AG10803 (cell line): ENCODE measurements at places on chromosomes 3 and 15.
A peak's percentile ranks its signal among the peaks of the same experiment; 100 is the strongest.

DNA sequence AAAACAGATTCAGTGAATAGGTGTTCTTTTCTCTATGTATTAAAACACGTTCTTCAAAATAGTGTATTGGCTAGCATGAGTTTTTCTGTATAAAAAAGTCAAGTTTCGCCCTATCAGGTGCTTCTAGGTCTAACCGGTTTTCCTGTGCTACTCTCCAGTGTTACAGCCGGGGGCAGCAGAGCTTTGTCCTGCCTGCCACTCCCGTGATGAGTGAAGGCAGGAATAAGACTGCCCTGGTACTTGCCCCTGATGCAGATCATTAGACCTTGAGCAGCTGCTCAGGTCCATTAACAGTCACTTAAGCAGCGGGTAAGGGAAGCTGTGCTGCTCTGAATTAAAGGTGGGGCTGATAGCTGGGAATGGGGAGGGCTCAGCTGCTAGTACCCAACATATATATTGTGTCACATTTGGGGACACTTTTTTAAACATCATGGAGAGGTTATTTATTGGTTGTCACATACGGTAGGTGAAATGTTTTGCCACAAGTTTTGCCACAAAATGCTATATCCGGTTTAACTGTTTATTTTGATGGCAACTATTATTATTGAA is 1.3 kb upstream of the UNC13C start:
- DNase-seq = no peak

GRCh38 chr3:51934139-51934850 is 7.4 kb downstream of the RRP9 start:
- no peak for DNase-seq

DNA sequence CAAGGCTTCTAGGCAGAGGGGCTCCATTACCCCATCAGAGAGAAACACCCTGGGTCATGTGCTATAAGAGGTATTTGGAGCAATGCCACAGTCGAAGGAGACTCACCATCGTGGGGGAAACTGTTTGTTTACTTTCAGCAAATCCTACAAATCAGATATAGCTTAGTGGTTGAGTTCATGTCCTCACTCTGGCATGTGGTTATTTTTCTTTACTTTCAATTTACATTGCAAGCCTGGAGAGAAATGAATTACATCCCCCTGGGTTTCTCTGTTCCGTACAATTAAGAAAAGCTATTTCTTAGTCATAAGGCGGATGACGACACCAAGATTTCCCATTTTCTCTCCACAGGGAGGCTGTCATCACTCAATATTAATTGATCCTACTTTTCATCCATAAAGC is 36.9 kb downstream of the RFTN1 start:
- DNase-seq = peak; percentile 76

DNA sequence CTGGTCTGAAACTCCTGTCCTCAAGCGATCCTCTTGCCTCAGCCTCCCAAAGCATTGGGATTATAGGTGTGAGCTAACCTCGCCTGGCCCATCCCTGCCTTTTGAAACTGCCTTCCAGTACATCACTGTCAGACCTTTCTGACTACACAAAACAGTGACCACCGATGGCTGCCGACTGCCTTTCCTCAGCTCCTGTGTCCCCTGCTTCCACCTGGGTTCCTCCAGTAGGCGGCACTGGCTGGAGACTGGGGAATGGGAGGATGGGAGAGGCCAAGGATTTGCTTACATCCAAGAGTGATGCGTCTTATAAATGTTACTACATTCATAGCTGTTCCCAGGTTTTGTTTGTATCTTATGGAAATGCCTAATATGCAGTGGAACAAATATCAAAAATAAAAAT is 242.8 kb downstream of the BBX start:
- DNase-seq = no peak

- DNase-seq = no peak
These were observed 667 bp downstream of the CEMIP start for GRCh38 chr15:80779658-80780415.

DNA sequence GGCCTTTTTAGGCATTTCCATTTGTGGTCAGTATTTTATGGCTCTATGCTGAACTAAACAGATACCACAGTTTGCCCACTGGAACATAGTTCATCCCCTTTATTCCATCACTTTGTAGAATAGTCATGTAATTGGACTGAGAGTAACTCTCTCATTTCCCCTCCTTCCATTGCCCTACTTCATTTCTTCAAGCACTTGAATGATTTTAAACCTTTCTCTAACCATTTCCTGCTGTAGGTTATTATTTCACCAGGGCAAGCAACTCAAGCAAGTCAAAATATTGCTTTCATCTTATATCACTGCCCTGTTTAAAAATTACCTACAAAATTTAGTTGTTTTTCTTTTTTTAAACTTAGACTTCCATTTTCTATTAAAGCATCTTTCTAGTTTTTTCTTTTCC is 177.0 kb downstream of the RAP2B start:
- no peak for DNase-seq

DNA sequence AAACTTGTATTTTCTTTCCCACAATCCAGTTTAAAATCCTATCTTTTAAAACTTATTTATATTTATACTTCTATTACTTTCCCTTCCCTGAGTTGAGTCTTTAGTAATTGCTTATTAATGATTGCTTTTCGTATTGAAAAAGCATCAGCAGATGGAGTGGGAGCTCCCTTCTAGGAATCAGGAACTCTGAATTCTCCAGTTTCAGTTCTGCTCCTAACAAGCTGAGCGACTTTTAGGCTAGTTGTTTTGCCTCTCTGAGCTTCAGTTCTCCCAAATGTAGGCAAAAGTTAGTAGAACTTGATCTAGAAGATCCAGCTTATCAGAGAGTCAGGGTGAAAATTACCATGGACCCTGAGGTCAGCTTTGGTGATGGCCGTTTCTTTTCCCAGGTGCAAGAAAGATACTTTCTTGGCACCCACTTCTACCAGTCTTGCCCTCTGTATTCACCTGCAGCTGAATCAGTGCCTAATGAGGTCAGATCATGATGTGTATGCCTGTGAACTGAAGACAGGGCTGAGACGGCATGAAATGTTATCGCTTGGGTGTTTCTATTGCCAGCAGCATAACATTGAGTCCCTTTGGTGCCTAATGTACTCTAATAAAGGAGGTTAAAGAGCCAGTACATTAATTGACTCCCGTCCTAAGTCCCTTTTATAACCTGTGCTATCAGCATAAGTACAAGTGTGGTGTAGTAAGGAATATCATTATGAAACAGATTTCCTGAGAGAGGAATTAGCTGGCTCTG is 194.5 kb upstream of the TBC1D5 start:
- DNase-seq = no peak

DNA sequence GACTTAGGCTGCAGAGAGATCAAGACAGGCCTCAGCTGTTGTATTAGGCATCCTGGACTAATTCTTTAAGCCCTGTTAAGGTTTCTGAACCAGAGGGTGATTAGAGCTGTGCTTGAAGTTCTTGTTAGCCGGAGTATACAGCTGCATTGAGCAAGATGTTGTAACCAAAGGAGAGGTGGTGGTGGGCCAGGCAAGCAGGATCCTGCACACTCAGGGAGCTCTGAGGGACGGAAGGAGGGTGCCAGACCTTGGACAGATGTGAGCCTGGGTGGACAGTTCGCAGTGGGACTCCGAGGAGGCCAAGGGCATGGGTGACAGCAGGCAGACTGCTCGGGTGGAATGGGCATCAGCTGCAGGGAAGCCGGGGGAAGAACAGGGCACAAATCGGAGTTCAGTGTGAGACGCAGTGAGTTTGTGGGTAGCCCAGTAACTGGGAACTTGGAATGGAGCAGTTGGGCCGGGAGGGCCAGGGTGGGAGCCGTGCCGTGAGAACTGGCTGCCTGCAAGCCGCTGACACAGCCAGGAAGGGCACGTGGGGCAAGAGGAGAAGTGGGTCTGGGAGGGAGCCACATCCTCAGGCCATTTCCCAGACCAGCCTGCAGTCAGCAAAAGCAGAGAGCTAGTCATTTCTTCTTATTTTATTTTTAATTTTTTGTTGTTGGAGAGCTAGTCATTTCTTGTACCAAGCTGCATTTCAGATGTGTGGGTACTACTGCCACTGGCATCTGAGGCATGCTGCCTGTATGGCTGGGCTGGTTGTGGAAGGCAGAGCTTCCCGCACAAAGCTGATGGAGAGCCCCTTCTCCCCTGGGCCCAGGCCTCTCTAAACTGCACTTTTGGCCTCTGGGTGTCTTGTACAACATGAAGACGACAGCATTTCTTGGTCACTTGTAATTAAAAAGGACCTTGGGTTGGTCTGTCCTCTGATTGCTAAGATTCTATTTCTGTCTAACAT is 61.0 kb downstream of the PGPEP1L start:
- DNase-seq = peak; percentile 44

DNA sequence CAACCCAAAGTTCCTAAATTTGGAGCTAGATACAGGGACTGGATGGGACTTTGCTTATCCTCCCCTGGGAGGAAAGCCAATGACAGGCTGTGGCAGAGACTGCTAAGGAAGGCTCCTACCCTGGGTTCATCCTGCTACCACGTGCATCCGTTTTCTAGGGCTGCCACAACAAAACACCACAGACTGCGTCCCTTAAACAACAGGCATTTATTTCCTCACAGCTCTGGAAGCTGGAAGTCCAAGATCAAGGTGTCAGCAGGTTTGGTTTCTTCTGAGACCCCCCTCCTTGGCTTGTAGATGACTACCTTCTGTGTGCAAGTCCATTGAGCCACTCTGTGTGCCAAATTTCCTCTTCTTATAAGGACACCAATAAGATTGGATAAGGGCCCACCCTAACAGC is 263.9 kb downstream of the FAM43A start:
- no peak for DNase-seq

DNA sequence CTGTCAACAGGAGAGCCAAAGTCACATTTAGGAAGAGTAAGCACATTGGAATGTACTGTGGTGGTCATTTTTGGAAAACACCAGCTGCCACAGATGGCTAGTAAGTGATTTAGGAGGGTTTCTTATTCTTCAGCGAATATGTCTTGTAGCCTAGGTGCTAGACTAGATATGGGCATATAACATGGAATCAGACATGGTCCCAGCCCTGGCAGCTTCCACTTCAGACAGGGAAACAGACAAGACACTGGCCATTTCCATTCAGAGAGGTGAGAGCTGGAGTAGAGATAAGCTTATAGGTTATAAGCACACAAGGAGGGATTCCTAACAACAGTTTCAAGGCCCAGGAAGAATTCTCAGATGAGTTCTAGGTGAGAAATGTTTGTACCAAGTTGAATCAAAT is 28.2 kb upstream of the BFSP2 start:
- no peak for DNase-seq

DNA sequence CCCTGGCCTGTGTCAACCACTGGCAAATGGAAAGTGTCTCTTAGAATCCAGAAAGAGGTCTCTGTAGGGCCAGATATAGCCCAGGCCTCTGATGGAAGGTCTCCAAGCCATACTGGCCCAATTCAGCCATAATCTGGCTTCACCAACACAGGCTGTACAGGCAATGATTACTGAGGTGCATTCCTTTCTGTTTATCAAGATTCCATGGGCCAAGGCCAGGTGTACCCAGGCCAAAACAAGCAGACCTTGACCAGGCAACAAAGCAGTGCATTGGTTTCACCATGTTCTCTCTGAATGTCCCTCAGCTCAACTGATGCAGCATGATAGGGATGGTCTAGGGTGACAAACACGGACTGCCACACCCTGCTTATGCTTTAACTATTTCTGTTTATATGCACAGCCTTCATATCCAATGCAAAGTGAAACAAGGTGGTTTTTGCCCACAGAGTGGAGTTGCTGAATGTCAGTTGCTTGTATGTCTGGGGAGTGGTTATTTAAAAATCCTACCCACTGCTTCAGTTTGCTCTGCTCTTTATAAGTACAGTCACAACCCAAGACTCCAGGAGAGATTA is 25.2 kb downstream of the CCNL1 start:
- DNase-seq = peak; percentile 43

GRCh38 chr3:171874879-171875278 is 31.7 kb downstream of the TMEM212 start:
- peak; percentile 36 for DNase-seq

DNA sequence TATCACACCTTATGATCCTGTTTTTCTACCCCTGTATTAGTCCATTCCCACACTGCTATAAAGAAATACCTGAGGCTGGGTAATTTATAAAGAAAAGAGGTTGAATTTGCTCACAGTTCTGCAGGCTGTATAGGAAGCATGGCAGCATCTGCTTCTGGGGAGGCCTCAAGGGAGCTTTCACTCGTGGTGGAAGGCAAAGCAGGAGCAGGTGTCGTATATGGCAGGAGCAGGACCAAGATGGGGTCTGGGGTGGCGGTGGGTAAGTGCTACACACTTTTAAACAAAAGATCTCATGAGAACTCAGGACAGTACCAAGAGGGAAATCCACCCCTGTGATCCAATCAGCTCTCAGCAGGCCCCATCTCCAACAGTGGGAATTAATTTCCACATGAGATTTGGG is 15.4 kb upstream of the SCAP start:
- DNase-seq = no peak

DNA sequence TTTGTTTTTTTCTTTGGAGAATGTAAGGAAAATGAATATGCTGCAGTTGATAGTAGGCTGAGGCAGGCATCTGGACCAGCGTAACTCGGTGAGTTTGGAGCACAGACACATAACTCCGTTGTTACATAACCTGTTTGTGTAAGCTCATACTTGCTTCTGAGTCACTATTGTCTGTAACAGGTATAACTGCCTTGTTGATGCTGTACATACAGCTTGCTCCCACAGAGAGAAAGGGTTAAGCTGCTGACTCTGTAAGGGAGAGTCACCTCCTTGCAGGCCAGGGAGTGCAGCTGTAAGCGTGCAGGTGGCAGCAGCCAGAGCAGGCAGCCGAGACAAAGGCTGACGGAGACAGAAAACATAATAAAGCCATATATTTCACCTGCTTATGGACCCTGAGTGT is 20.4 kb downstream of the RETNLB start:
- DNase-seq = no peak

DNA sequence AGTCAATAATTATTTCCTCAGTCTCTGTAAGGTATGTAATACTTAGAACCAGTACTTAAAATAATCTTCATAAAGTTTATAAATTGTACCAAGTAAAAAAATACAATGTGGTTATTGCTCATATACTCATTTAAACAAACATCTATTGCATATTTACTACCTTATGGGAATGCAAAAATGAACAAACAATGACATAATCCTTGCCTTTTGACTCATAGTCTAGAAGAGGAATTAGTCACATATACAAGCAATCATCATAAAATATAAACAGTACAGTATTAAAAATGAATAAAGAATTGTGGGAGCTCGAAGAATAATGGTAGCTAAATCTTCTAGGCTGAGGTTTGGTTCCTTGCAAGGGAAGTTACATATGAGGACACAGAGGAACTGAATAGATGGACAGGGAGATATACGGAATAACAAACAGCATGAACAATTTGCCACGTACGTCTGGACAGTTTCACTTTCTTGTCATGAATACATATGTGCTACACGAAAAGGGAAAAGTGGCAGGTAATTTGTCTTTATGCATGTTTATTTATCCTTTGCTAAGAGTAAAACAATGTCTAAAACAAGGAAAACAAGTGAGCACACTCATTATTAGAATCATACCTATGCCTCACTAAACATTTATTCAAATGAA is 17.2 kb downstream of the IMPG2 start:
- DNase-seq = peak; percentile 9

DNA sequence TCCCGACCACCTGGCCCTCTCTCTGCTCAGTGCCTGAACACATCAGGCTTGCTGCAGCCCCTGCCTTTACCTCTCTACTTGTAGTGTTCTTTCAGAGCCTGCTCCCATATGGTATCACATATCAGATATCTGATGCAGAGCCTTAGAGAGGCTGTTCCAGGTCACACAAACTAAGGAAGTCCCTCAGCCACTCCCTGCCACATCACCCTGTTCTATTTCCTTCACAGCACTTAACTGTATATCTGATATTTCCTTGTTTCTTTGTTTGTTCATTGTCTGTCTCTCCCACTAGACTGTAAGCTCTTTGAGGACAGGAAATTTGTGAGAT is 976 bp upstream of the ALDH1L1 start:
- DNase-seq = no peak
